ENCODE measurements at places on chromosomes 7 and 10.

DNA sequence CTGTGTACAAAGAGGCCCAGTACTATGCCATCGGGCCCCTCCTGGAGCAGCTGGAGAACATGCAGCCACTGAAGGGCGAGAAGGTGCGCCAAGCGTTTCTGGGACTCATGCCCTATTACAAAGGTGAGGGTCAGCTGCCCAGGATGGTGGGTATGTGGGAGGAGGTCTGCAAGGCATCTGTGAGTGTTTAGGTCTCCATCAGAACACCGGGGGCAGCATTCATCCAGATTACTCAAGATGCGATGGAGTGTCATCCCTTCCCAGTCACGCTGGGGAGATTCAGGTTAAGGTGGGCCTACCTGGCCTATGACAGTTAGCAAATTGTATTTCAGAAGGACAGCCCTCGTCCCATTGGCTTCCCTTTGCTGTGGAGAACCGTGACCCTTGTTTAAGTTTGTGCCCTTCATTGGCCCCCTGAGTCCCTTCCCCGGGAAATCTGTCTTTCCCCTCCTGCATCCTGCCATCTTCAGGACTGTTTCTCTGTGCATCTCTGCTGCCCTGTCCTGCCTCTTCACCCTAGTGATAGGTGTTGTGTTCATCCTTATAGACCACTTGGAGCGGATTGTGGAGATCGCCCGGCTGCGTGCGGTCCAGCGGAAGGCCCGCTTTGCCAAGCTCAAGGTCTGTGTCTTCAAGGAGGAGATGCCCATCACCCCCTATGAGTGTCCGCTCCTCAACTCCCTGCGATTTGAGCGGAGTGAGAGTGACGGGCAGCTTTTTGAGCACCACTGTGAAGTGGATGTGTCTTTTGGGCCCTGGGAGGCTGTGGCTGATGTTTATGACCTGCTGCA lies 9.8 kb downstream of the KCTD7 start:
- DNase-seq = no peak

DNA sequence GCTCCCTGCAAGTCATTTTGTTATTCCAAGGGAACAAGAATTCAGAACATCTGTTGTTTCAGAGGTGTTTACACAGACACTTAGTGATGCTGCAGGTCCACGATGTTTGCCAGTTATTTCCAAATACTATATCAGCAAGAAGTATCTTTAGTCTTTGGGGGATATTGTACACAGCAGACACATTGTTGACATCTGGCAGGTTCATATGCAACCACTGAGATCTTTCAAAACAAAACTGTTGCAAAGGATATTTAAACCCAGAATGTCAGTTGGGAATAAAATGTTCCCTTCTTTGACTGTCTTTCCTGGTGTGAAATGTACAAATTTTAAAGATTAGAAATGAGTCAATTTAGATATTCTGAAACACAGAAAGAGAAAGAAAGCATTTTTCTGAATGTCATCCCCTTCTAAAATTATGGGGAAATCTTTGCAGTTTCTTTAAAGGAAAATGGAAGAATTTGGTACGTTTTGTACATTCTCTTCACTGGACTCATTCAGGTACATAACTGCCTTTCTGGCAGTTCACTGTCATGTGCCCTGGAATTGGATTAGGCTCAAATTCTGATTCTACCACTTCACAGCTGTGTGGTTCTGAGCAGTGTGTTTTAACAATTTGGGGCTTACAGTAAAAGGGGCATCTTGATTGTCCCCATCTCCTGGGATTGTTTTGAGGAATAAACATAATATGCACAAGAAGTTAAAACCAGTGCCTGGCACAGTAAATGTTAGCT lies 40.3 kb upstream of the CELF2 start:
- no peak for DNase-seq

DNA sequence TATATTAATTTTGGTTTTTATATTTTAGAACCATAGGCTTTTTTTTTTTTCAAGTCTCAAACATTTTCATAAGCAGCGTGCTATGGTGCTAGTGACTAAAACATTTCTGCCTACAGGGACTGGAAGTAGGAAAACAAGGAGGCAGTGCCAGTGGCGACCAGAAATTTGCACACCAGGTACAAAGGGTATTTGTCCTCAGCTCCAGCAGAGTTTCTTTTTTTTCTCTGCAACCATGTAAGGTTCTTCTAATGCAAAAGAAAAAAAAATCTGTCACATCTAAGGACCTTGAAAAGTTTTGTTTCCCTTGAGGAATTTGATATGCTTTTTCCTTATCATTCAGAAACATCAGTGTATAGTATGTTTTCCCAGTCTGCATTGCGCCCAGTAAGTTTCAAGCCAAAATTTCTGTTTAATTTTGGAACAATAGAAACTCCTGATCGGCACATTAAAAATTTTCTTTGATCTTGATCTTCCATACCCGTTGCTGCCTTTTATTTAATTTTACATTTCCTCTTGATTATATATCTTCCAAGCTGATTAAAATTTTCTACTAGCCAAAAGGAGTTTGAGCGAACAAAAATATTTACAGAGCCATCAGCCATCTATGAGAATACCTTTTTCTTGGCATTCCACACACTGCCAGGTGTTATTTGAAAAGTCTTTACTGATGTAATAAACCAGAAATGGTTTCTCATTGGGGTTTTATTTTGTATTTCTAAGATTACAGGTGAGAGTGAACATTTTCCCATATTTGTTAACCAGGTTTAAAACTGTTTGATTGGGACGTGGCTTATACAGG lies 956 bp upstream of the KLHDC10 start:
- no peak for DNase-seq

- DNase-seq = no peak
These were observed 81.5 kb upstream of the AFAP1L2 start for GRCh38 chr10:114485696-114486400.

GRCh38 chr10:123665491-123666286 lies 466 bp upstream of the GPR26 start:
- no peak for DNase-seq

- DNase-seq = no peak
These were observed 218.2 kb downstream of the CCDC3 start for GRCh38 chr10:12783293-12783692.

DNA sequence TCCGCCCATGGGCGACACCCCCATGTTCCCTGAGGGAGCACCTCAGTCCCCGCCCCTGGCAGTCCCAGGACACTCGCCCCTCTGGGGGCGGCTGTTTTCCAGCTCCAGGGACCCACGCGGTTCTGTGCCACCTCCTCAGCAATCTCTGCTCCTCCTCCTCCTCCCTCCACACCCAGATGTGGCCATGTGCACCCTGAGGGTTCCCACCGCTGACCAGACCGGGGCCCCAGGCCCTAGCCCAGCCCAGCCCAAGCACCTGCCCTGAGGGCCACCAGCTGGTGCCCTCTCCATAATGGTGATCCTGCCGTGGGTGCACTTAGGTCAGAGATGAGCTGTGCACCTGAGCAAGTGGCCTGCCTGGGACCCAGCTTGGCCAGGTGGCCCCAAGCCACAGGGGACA lies 25.1 kb downstream of the AP5Z1 start:
- no peak for DNase-seq

GRCh38 chr7:45253368-45253767 lies 95.8 kb downstream of the RAMP3 start:
- DNase-seq = no peak

DNA sequence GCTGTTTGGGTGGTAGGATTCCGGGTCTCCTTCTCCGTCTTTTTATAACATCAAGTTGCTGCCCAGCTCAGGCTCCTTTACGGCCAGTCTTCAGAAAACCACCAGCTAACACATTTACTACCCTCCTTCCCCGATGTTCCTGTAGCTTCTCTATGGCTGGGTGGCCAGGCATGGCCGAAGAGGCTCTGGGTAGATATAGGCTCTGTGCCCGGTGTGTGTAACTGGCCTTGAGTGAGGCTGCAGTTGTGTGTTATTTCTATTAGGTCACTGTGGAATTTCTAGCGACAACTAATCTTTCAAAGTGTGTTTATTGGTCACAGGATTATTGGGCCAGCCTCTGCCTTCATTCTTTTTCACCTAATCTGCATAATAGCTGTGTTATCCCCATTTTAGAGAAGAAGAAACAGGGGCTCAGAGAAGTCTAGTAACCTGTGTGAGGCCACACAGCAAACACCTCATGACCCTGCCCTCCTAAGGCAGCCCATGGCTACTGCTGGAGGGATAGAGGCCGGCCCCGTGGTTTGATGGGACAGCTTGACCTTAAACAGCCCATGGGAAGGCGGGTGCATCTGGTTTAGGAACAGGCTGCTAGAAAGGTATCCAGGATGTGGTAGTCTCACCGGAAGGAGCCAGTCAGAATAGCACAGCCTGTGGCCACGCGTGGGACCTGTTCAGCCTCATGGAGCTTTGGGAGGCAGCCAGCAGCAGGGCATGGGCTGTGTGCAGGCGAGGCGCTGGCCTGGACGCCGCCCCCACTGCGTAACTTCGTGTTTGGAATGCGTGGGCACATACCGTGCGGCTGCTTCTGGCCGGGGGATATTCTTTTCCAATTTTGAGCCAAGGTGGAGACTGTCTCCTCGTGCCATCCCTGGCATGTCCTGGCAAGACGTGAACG lies 29.7 kb downstream of the HTRA1 start:
- DNase-seq = no peak

GRCh38 chr10:51103554-51104217 lies 29.4 kb downstream of the PRKG1 start:
- DNase-seq = no peak

DNA sequence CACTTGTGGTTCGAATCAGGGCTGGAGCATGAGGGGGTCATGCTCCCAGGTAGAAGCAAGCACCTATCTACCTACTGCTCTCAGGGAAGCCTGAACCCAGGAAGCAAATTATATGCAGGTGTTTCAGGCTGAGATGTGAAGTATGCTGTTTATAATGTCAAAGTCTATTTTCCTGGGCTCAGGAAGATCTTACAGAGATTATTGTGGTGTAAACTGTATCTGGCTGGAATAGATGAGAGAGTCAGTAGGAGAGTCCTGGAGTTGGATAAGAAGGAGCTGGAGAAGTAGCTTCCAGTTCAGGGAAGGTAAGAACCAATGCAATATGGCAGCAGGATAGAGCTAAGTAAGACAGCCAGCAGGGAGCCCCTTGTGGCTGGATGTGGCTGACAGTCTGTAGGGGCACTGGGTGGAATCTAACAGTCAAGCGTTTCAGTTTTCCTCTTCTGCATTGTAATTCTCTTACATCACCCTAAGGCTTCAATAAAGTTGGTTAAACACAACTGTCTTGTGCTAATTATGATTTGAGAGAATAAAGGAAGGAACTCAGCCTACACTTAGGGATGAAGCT lies 105.9 kb upstream of the EEPD1 start:
- DNase-seq = no peak

GRCh38 chr7:157596471-157596870 lies 259.7 kb downstream of the DNAJB6 start:
- no peak for DNase-seq

DNA sequence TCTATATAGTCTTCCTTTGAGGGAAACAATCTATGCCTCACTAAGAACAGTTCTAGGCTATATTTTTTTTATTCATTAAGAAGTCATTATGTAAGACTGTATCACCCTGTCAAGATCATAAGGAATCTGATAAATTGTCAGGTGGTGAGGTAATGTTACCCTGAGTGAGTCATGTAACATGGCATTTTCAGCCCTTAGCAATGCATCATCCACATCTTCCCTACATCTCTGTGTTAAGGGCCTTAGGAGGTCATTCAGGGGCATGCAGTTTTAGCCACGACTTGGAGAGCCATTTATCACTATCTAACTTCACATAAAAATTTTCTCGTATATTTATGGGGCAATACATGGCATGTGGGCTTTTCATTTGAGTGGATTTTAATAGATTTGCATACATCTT lies 924.5 kb upstream of the MBL2 start:
- DNase-seq = no peak

- DNase-seq = no peak
These were observed 46.5 kb upstream of the PTN start for GRCh38 chr7:137390076-137390475.

DNA sequence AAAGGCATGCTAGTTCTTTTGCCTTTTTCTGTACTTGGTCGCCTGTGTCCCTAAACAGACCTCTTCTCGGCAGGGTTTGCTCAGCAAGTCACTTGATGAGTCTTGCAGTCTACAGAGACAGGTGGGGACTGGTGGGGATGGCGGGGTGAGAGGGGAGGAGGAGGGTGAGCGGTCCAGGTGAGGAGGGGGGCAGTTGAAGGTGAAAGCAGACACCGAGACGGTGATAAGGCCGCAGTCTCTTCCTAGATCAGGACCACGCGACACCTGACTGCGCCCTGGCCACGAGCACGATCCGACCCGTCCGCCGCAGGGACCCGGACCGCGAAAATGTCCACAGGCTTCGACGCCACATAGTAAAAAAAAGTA lies 566 bp downstream of the ASNS start:
- no peak for DNase-seq

DNA sequence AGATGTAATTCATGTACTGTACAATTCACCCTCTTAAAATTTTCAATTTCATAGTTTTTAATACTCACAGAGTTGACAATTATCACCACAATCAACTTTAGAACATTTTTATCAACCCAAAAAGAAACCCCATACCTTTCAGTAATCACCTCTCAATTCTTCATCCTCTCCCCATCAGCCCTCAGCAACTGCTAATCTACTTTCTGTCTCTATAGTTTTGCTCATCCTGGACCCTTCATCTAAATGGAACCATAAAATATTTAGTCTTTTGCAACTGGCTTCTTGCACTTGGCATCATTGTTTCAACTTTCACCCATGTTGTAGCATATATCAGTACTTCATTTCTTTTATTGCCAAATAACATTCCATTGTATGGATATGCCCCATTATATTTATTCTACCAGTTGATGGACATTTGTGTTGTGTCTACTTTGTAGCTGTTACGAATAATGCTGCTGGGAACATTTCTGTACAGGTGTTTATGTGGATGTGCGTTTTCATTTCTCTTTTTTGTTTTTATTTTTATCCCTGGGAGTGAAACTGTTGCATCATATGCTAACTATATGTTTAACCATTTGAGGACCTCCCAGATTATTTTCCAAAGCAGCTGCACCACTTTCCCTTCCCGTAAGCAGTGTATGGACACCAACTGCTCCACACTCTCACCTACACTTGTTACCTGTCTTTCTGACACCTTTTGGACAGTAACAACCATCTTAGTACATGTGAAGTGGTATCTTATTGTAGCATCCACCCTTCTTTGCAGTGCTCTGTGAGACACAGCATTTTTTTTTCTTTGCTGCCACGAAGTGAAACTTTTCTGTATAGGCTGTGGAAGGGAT lies 65.4 kb upstream of the APBB1IP start:
- no peak for DNase-seq

Data from hepatic stellate cell (primary cell).